Stimulated activated CD4-positive, alpha-beta T cell treated with anti-CD3 and anti-CD28 coated beads, Interleukin-15, amount 100 ng/mL, for 24 hours (primary cell): ENCODE measurements at places on chromosomes 4 and X.

- no peak for DNase-seq
Observed at GRCh38 chrX:57952320-57952678, 42.0 kb upstream of the ZXDA start.

- no peak for DNase-seq
Observed at GRCh38 chr4:57131849-57132742, 21.9 kb upstream of the IGFBP7 start.

- DNase-seq, result no peak
Observed at GRCh38 chrX:2479420-2479780, 21.4 kb downstream of the DHRSX start.

GRCh38 chr4:90542216-90542615, 415.0 kb downstream of the CCSER1 start:
- no peak for DNase-seq

GRCh38 chrX:53430231-53430630, 3.9 kb downstream of the HSD17B10 start:
- no peak for DNase-seq

GRCh38 chrX:19883878-19884277, 3.5 kb downstream of the SH3KBP1 start:
- peak; percentile 41 for DNase-seq

GRCh38 chrX:64850371-64851082, 125.7 kb downstream of the ZC4H2 start:
- peak; percentile 3 for DNase-seq

DNA sequence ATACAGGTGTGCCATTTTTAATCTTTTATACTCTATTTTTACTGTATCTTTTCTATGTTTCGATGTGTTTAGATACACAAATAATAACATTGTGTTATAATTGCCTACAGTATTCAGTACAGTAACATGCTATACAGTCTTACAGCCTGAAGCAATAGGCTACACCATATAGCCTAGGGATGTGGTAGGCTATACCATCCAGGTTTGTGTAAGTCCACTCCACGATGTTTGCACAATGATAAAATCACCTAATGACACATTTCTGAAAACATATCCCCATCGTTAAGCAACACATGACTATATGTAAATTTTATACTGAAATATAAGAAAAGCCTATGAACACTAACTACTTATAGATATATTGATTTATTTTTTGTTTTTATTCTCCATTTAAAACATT, 48.9 kb upstream of the EXOC1L start:
- DNase-seq, result no peak

DNA sequence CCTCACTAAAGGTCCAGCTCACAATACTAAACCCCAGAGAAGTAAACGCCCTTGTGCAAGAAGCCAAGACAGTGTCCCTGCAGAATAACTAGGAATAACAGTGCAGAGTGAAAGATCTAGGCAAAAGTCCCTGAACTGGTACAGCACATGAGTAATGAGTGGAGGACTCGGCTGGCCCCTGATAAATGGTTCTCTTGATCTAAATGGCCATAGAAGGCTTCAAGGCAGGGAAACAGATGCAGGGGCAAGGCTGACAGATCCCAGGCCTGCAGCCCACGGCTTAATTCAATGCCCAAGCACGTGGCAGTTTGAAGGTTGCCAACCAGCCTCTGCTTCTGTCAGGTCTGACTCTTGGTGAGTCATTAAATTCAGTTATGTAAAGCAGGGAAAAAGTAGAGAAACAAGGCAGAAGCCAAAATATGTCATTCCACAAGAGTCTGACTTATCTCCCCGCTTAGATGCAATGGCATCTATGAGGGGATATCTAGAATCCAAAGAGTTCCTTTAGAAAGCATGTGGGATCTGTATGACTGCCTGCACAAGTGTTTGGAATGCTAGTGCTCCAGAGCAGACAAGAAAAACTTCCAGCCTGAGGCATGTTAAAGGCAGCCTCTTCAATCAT, 121.3 kb downstream of the PRDM5 start:
- no peak for DNase-seq
